ENCODE measurements at places on chromosomes 3 and 15.

DNA sequence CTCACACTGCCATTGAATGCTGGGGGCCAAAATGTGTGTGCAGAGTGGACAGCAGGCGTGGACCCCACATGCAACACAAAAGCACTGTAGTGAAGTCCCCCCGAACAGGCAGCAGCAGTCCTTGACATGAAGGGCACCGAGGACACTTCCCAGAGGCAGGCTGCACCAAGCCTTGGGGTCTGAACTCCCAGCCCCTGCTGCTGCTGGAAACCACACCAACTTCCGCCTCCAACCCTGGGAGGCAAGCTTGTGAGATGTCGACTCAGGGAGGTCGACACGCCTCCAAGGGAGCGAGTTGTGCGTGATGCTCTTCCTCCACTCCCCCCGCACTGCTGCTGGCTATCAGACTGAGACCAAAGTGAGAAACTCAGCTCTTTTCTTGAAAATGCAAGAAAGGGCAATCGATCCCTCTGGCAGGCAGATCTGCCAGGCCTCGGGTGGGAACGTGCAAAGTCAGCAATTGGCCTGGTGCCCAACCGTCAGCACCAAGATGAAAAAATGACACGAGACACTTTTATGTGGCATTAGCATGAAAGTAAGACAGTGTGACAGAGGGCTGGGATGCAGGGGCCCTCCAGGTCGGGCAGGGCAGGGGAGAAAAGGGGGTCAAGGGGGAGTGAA is 43.6 kb downstream of the WHAMM start:
- DNase-seq: no peak

- no peak for DNase-seq
These were observed 51.4 kb upstream of the GK5 start for GRCh38 chr3:142276781-142277180.

DNA sequence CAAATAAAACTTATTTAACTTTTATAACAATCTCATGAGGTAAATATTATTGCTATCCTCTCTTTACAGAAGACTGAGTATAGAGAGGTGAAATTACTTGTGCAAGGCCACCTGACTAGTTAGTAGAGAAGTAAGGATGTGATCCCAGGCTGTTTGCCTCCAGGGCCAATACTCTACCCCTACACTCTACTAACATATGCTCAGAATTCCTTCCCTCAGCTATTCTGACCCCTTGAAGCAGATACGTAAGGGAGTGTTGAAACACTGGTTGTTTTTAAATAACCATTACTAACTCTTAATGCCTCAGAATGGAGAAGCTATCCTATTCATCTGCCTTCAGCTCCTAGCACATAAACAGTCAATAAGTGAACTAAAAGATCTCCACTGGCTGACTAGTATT is 24.1 kb downstream of the CSTA start:
- DNase-seq: no peak

DNA sequence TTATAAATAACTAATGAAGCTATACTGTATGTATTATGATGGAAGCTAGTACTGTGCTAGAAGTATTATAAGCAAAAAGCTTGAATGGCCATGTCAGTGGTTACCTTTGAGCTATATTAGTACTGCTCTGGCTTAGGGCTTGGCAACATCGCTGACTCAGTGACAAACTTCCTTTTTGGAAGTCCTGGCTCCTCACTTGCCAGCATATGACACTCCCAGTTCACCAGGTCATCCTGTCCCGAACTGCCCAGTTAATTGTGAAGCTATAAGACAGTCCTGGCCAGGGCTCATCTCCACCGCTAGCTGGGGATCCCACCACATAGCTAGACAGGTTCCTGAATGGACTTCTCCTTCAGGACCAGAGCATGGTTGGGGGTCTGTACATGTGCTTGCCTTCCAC is 31.9 kb downstream of the RAB8B start:
- no peak for DNase-seq

Data from hypothalamus (tissue), 51 donors.